Activated naive CD4-positive, alpha-beta T cell treated with anti-CD3 and anti-CD28 coated beads, Interleukin-2, amount 50 U/mL, for 72 hours (primary cell): ENCODE measurements at places on chromosomes 11 and 22. TPM values are rescaled to one million over a fixed set of nuclear protein-coding genes. Genes with fewer than 3 reads are reported as not detected.

The PICK1 gene
- 26.7 TPM for total RNA-seq

The BEST1 gene
- total RNA-seq, result 0.58 TPM

The FDXACB1 gene
- total RNA-seq, result 4.9 TPM

The FAM181B gene
- not detected for total RNA-seq

The CARD16 gene
- total RNA-seq, result 9.7 TPM

The C11orf16 gene
- total RNA-seq, result not detected

The CYB5R2 gene
- total RNA-seq, result 26.9 TPM

The OR5P2 gene
- not detected for total RNA-seq

The CARD10 gene
- 0.51 TPM for total RNA-seq

The PTPN5 gene
- total RNA-seq, result not detected

The ZNF202 gene
- total RNA-seq, result 12.2 TPM

The OR51B4 gene
- not detected for total RNA-seq

The NFRKB gene
- total RNA-seq, result 41.8 TPM

The PANX3 gene
- total RNA-seq, result not detected

The CSF2RB gene
- 1.4 TPM for total RNA-seq

The THAP7 gene
- total RNA-seq, result 21.9 TPM
